ENCODE measurements at places on chromosomes 4 and X.

DNA sequence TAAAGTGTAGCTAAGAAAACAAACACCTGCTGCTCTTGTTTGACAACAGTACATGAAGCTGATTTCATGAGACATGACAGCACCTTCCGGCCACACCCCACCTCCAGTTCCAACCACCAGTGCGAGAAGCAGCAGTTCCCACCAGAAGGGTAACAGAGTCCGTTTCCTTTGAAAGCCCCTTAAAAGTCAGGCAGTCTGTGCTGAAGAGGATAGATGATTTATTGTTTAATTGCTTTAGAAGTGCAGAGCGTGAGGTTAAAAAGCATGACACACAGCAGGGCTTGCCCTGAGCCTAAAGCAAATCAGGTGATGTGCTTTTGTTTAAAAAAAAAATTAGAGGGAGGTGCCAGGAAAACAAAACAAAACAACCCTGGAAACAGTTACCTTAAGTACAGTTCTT lies 82.6 kb downstream of the HADH start:
- DNase-seq = no peak

DNA sequence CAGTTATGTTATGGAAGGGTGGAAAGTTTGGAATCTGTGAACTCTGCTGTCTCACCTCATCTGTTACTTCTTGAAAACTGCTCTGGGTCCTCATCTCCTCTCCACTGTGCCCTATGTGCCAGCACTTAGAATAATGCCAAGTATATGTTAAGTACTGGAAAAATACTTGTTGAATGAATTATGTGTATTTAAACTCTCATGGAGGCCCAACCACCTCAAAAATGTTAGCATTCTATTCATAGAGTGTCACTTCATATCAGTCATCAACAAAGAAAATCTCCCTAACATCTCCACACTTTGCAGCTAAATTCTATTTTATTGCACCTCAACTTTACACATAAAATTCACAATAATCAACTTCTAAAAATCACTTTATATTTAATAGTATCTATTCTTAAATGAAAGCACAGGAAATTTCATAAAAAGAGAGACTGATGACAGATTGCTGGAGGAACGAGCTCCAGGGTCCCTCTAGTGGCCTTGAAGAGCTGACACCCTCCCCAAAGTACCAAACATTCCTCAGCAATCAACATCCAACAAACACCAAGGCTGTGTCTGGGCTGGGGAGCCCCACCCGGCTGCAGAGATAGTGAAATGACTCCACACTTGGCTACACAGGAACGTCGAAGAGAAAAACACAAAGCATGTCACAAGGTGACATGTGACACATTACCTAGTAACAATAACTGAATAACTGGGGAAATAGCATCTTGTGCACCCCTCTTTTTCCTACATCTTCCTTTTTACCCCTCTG lies 45.8 kb downstream of the SLC39A8 start:
- DNase-seq = no peak

DNA sequence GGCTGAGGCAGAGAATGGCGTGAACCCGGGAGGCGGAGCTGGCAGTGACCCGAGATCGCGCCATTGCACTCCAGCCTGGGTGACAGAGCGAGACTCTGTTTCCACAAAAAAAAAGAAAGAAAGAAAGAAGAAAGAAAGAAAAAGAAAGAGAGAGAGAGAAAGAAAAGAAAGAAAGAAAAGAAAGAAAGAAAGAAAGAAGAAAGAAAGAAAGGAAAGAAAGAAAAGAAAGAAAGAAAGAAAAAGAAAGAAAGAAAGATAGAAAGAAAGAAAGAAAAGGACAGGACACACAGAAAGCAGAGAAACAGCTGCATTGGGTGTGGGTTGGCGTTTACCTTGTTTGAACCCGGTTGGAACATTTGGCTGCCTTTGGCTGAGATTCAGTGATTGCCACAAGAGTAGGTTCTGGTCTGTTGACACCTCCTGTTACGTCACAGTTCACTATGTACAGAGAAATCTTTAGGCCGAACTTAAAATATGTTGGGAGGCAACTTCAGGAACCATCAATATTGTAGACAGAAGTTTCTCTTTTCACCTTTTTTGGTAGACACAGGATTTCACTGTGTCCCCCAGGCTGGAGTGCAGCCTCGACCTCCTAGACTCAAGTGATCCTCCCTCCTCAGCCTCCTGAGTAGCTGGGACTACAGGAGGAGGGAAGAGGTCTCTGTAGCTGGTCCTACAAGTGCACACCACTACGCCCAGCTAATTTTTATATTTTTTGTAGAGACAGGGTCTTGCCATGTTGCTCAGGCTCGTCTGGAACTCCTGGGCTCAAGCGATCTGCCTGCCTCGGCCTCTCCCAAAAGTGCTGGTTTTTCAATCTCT lies 16.3 kb upstream of the PLCXD1 start:
- no peak for DNase-seq

GRCh38 chr4:119016636-119017035 lies 119.0 kb upstream of the MYOZ2 start:
- DNase-seq = no peak

- DNase-seq = no peak
Observed at GRCh38 chrX:120690344-120690743, 60.5 kb upstream of the C1GALT1C1 start.

- no peak for DNase-seq
Observed at GRCh38 chr4:140081641-140082390, 72.2 kb downstream of the MAML3 start.

DNA sequence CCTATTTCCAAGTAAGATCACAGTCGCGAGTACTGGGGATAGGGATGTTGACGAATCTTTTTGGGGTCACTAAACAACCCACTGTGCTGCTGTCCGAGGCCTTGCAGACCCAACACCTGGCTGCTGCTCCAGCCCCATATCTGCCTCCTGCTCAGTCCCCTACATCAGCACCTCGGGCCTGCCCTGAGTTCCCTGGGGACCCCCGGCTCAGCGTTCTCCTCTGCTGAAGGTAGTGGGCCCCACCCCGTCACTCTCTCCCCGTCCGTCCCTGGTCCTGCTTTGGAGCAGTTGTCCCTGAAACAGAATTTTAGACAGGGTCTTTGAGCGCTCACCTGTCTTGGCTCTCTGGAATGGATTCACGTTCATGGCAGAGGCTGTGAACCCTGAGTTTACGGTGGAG lies 202.4 kb upstream of the PSAPL1 start:
- DNase-seq = no peak

DNA sequence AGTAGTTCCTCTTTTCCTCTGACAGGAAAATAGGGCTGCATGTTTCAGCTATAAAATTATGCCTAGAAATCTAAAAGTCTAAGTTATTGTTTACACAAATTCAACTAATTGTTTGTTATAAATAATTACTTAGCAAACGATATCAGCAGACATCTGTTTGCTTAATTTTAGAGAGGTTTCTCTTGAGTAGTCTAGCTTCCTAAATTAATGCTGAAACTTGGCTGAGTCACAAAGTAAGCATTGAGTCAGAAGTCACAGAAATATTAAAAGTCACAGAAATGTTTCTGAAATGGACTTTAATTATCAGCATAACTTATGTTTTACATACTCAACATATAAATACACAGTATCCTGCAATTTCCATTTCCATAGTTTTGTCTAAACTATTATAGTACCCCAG lies 1044.0 kb downstream of the CCSER1 start:
- no peak for DNase-seq

DNA sequence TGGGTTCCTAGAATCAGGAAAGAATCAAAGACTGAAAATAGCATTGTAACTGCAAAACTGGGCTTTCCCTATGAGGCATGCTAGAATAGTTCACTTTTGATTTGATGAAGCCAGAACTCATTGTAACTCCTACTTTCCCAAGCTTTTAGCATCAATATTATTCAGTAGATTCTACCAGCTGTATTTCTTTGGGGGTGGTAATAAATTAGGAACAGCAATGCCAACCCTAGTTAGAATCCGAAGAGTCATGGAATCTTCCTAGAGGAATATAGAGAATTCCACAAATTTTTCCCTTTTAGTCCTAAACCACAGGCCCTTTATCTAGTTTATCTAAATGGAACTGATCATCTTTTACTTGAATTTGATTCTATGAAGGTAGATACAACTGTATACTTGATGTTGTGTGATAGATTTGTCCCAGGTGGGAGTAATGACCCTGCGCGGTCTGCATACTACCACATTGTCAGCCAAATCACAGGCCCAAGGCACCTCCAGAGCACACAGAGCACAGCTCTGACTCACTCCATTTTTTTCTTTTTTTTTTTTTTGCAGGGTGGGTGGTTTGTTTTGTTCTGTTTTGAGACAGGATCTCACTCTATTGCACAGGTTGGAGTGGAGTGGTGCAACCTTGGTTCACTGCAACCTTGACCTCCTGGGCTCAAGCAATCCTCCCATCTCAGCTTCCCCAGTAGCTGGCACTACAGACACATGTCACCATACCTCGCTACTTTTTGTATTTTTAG lies 66.6 kb downstream of the EDNRA start:
- no peak for DNase-seq

- DNase-seq = no peak
Observed at GRCh38 chrX:150449313-150449712, 86.2 kb downstream of the MAMLD1 start.

DNA sequence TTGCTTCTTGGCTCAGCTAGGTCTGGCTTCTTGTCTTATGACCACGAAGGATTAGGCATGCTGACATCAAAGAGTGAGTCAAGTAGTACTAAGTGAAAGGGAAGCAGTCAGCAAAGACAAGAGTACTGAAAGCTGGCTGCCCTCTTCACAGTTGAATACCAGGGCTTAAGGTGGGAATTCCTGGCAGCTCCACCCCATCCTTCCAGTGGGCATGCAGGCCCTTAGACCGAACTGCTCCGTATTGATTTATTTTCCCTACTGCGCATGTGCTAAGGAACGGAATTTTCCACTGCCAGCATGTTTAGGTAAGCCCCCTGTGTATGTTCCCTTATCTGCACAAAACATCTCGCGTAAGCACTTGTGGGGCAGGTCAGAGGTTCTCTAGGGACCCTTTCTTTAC lies 2320.1 kb downstream of the ARAP2 start:
- DNase-seq = no peak

GRCh38 chr4:88207171-88207570 lies 48.7 kb upstream of the ABCG2 start:
- DNase-seq = peak; percentile 38

DNA sequence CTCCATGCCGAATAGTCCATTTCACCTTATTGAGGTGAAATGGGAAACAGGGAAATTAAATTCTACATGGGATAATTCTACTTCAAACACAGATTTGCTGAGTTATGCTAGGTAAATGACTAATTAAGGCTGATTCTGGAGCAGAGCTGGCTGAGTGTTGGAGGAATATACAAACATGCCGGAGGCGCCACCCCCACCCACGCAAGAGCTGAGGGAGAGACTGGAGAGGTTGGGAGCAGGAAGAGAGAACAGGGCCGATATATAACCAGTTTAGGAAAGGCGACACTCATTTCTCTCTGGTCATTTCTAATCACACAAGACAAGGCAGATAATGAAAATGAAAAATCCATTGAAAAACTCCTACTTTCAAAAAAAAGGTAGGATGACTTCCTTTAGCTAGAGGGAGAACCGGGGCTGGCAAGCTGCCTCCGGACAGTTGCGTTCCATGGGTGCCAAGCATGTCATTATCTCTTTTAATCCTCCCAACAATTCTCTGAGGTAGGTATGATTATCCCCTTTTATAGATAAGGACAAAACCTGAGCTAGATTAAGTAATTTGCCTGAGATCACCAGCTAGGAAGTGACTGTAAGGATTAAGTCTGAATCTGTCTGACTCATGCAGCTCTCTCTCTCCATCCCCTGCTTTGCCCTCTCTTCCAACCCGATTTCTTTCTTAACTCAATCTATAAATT lies 27.6 kb upstream of the CFAP299 start:
- no peak for DNase-seq

GRCh38 chr4:151267822-151268535 lies 9.0 kb upstream of the PRSS48 start:
- no peak for DNase-seq

- DNase-seq = no peak
Observed at GRCh38 chr4:108532738-108533137, 87.6 kb upstream of the RPL34 start.

- DNase-seq = no peak
Observed at GRCh38 chr4:183909801-183910200, 4.7 kb downstream of the STOX2 start.

DNA sequence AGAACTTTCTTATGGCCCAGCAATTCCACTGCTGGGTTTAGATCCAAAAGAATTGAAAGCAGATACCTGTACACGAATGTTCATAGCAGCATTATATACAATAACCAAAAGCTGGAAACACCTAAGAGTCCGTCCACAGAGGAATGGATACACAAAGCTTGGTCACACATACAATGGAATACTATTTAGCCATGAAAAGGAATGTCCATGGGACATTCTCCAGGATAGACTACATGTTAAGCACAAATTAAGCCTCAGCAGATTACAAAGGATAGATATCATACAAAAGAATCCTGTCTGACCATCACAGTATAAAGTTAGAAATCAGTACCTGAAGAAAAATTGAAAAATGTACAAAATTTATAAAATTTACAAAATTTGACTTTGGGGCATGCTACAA lies 12.7 kb upstream of the MAEA start:
- DNase-seq = no peak

DNA sequence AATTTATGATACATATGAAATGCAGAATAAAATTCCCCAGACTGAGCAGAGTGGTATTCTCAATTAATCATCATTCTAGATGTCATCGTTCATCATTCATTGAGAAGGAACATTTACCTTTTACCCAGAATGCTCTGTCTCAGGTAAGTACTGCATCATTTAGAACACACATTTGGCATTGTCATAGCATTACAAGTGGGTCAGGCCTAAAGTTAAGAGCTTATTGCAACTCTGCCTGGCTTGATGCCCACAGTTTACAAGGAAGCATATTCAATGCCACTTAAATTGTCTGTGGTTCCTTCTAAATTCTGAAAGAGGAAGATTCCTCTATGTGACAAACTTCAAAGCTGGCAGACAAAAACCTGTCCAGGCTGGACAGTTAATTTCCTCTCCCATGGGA lies 87.3 kb downstream of the CAMK2D start:
- no peak for DNase-seq

Data from bone marrow (tissue), 2 donors.